Sigmoid colon (tissue), 7 donors: ENCODE measurements at places on chromosomes 5 and 9. TPM values are rescaled to one million over a fixed set of nuclear protein-coding genes. Genes with fewer than 3 reads are reported as not detected.

Gene JAK2
- 32.7 TPM for total RNA-seq

Gene LRRTM2
- total RNA-seq, result 0.41 TPM

DNA sequence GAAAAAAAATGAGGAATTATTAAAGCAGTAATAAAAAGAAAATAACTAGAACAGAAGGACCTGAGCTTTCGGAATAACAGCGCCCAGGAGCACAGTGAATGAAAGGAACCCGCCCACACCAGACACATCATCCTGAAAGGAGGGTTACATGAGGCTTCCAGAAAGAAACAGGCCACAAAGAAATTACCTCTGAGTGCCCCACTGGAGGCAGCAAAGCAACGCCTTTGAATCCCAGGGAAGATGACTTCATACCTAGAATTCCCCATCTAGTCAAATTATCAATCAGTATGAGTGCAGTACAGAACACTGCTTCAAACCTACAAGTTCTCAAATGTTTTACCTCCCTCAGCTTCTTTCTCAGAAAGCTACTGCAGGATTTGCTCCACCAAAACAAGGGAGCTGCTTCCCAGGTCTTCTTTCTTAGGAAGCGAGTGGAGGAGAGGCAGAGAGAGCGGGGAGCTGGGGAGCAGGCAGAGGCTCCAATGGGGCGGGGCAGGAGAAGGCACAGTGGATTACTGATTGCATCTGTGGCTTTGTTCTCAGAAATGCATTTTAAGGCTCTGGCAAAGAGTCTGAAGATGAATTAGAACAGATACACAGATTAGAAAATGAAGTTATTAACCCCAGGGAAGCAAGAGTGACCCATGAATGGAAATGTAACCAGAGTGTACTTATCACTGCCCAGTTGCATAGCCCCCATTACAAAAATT lies 87.1 kb downstream of the SEMA4D start:
- no peaks in the 10 kb centered on the region for H3K36me3 ChIP-seq
- H3K4me3 ChIP-seq, result no peak overlapping the region
- H3K4me1 ChIP-seq, result no peaks in the 10 kb centered on the region

DNA sequence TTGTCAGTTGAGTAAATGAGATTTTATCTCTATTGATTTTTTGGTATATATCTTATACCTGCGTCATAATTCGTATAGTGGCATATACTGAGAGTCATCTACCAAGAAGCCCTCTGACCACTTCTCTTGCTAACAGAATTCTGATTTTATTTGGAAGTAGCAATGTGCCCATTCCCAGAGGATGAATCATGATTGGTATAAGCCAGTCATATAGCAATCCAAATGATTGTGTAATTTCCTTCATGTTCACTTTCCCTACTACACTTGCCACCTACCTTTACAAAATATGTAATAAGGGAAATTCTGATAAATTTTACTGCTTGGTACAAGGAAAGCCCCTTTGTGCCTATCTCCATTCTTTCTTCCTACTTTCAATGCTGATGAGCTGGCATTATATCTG lies 16.1 kb upstream of the ZNF462 start:
- no peaks in the 10 kb centered on the region for H3K36me3 ChIP-seq
- DNase-seq, result no peak
- H3K4me1 ChIP-seq, result no peaks in the 10 kb centered on the region
- H3K27ac ChIP-seq, result no peak overlapping the region

- no peaks in the 10 kb centered on the region for H3K27me3 ChIP-seq
- no peaks in the 10 kb centered on the region for H3K36me3 ChIP-seq
- no peak overlapping the region for H3K4me3 ChIP-seq
- peaks cover 13% of the 10 kb centered on the region for H3K4me1 ChIP-seq
- no peak for DNase-seq
Measured at GRCh38 chr9:109272745-109273144, 48.1 kb downstream of the EPB41L4B start.

DNA sequence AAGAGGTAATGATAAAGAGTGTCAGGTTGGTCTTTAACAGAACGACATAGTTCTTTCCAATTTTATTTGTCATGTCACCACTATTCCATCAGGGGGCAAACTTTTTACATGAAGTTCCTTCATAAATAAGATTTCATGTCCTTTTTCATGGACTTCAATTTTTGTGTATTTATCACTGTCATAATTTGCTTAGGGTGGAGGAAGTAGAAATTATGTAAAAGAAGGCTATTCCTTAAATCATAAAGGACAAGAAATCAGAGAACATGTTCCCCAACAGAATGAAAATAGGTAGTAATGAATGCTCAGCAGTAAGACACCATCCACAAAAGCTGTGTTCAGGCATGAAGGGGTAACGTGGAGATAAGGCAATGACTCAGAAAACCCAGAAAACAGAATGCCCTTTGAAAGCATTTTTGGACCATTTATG lies 72.7 kb downstream of the ZFAND5 start:
- peaks cover 22% of the 10 kb centered on the region for H3K4me1 ChIP-seq
- DNase-seq, result no peak
- H3K36me3 ChIP-seq, result no peaks in the 10 kb centered on the region
- H3K4me3 ChIP-seq, result no peak overlapping the region
- H3K27me3 ChIP-seq, result no peaks in the 10 kb centered on the region
- no peak overlapping the region for H3K27ac ChIP-seq

DNA sequence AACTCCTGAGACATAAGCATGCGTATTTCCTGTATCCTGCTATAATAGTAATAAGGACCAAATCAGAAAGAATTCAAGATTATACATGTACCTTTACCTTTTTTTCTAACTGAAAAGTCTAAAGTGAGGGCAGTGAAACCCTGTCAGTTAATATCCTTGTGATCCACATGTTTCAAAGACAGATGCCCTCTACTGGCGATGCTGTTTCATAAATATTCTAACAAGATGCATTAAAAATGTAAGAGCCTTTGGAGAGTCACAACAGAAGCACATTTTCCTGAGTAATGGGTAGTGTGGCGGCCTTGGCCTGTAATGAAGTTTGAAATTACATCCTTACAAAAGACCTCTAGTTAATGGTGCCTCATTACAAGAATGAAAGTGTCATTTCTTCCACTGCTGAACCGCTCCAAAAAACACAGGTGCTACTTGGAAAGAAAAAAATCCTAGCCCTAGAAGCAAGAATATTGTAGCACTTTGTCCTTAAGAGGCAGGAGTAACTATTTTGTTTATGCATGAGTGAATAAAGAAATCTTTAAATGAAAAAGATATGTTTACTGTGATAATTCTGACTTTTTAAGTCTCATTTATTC lies 232.6 kb downstream of the EPB41L4A start:
- H3K4me3 ChIP-seq, result no peak overlapping the region
- no peak overlapping the region for H3K27ac ChIP-seq
- H3K4me1 ChIP-seq, result no peaks in the 10 kb centered on the region
- H3K36me3 ChIP-seq, result no peaks in the 10 kb centered on the region

Gene GFRA3
- 1.8 TPM for total RNA-seq

GRCh38 chr5:56414066-56414465 lies 180.9 kb upstream of the ANKRD55 start:
- H3K27ac ChIP-seq, result no peak overlapping the region
- H3K4me1 ChIP-seq, result no peaks in the 10 kb centered on the region
- no peaks in the 10 kb centered on the region for H3K36me3 ChIP-seq
- H3K27me3 ChIP-seq, result no peaks in the 10 kb centered on the region
- DNase-seq, result no peak
- no peak overlapping the region for H3K4me3 ChIP-seq

- no peaks in the 10 kb centered on the region for H3K36me3 ChIP-seq
- H3K4me1 ChIP-seq, result no peaks in the 10 kb centered on the region
- H3K27ac ChIP-seq, result no peak overlapping the region
Measured at GRCh38 chr5:144131261-144131660, 39.2 kb downstream of the YIPF5 start.

GRCh38 chr9:106119176-106119575 lies 424.8 kb downstream of the TMEM38B start:
- H3K4me1 ChIP-seq, result no peaks in the 10 kb centered on the region
- no peak overlapping the region for H3K27ac ChIP-seq
- no peak overlapping the region for H3K4me3 ChIP-seq
- no peaks in the 10 kb centered on the region for H3K27me3 ChIP-seq
- no peaks in the 10 kb centered on the region for H3K36me3 ChIP-seq
- DNase-seq, result no peak

DNA sequence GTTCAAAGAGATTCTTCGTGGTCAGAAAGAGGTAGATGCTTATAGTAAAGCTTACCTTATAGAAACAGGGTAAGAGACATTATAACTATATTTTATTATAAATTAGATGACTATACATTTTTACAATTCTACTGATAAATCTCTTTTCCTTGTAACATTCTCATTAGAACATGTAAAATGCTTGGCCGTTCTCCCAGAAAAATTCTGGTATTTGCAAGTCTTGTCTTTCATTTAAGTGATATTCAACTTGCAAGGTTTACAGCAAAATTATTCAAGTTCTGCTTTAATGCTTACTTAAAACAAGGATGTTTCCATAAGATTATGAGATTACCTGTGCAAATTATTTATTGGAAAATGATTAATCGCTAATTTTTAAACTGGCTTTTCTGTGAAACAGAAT lies 41.3 kb upstream of the CDH18 start:
- no peak for DNase-seq
- H3K27me3 ChIP-seq, result no peaks in the 10 kb centered on the region
- no peaks in the 10 kb centered on the region for H3K36me3 ChIP-seq
- H3K27ac ChIP-seq, result no peak overlapping the region

Gene PCDHGA8
- 7.9 TPM for total RNA-seq

Gene ROPN1L
- not detected for total RNA-seq

Gene ZDHHC11B
- total RNA-seq, result 3.1 TPM

- H3K27me3 ChIP-seq, result no peaks in the 10 kb centered on the region
- H3K4me1 ChIP-seq, result no peaks in the 10 kb centered on the region
- H3K4me3 ChIP-seq, result no peak overlapping the region
Measured at GRCh38 chr9:31604531-31604930, 779.9 kb upstream of the ACO1 start.

GRCh38 chr5:108003178-108003577 lies 332.4 kb upstream of the EFNA5 start:
- no peak overlapping the region for H3K27ac ChIP-seq
- H3K27me3 ChIP-seq, result no peaks in the 10 kb centered on the region
- no peaks in the 10 kb centered on the region for H3K4me1 ChIP-seq
- no peak overlapping the region for H3K4me3 ChIP-seq

- no peaks in the 10 kb centered on the region for H3K36me3 ChIP-seq
- no peak overlapping the region for H3K27ac ChIP-seq
- no peak overlapping the region for H3K4me3 ChIP-seq
- no peak for DNase-seq
- H3K27me3 ChIP-seq, result no peaks in the 10 kb centered on the region
Measured at GRCh38 chr9:7601739-7602138, 197.8 kb downstream of the DMAC1 start.

DNA sequence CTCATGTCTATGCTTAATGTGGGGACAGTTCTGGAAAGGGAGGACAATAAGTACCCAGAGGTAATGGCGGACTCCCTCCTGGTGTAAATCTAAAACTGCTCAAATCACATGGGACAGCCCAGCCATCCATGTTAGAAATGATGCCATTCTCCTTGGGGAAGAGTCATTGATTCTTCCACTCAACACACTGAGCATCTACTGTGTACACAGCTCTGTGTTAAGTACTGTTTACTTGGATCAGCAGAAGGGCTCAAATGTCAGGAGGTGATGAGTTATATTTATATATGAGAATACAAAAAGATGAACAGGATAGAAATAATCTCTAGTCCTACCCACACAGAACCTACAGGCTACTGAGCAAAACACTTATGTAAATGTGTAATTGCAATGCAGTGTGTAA lies 31.8 kb upstream of the NANS start:
- H3K36me3 ChIP-seq, result no peaks in the 10 kb centered on the region
- no peak overlapping the region for H3K4me3 ChIP-seq
- no peak for DNase-seq

DNA sequence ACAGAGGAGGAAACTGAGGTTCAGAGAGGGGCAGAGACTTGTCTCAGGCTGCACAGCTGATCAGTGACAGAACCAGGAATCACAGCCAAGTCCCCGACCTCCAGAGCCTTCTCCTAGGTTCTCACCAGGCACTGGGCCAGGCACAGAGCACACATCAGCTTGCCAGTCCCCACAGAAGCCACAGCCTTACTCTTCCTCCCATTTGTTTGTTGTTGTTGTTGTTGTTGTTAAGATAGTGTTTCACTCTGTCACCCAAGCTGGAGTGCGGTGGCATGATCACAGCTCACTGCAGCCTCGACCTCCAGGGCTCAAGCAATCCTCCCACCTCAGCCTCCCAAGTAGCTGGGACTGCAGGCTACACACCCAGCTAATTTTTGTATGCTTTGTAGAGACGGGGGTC lies 41.4 kb downstream of the NAIF1 start:
- H3K4me1 ChIP-seq, result no peaks in the 10 kb centered on the region
- no peaks in the 10 kb centered on the region for H3K27me3 ChIP-seq
- H3K27ac ChIP-seq, result no peak overlapping the region
- no peak overlapping the region for H3K4me3 ChIP-seq

DNA sequence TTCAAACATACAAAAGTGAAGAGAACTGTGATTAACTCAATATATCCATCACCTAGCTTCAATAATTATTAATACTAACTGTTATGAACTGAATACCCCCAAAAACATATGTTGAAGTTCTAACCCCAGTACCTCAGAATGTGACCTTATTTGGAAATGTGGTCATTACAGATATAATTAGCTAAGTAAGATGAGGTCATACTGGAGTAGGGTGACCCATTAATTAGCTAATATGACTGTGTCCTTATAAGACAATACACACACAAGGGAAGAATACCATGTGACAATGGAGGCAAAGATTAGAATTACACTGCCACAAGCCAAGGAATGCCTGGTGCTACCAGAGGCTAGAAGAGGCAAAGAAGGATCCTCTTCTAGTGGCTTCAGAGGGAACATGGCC lies 7.8 kb downstream of the RRAGA start:
- no peaks in the 10 kb centered on the region for H3K27me3 ChIP-seq
- peaks cover 4% of the 10 kb centered on the region for H3K36me3 ChIP-seq
- H3K4me3 ChIP-seq, result no peak overlapping the region
- H3K27ac ChIP-seq, result no peak overlapping the region
- peaks cover 15% of the 10 kb centered on the region for H3K4me1 ChIP-seq

GRCh38 chr5:2241842-2242241 lies 359.1 kb upstream of the IRX4 start:
- no peak overlapping the region for H3K27ac ChIP-seq
- H3K4me1 ChIP-seq, result no peaks in the 10 kb centered on the region
- H3K27me3 ChIP-seq, result no peaks in the 10 kb centered on the region
- no peak for DNase-seq

Gene MLLT3
- total RNA-seq, result 19.0 TPM

GRCh38 chr5:58330781-58331180 lies 129.1 kb downstream of the PLK2 start:
- H3K36me3 ChIP-seq, result no peaks in the 10 kb centered on the region
- no peaks in the 10 kb centered on the region for H3K27me3 ChIP-seq
- H3K27ac ChIP-seq, result no peak overlapping the region
- H3K4me3 ChIP-seq, result no peak overlapping the region

GRCh38 chr5:51378448-51379330 lies 4.6 kb upstream of the ISL1 start:
- DNase-seq, result no peak
- peaks cover 12% of the 10 kb centered on the region for H3K4me1 ChIP-seq
- H3K36me3 ChIP-seq, result no peaks in the 10 kb centered on the region
- peaks cover 10% of the 10 kb centered on the region for H3K27me3 ChIP-seq

Gene CYSTM1
- 51.7 TPM for total RNA-seq

Gene SNX18
- total RNA-seq, result 37.8 TPM

Gene FOXD4L6
- not detected for total RNA-seq

Gene SV2C
- total RNA-seq, result 0.71 TPM
